HL-60 (cell line): ENCODE measurements at places on chromosomes 6 and 20.

GRCh38 chr6:71886184-71887005, at the start of gene RIMS1:
TSS of gene RIMS1 (plus strand) at chr6:71886550. CDS start at chr6:71887024, 474 bp downstream.
- no peak for DNase-seq

DNA sequence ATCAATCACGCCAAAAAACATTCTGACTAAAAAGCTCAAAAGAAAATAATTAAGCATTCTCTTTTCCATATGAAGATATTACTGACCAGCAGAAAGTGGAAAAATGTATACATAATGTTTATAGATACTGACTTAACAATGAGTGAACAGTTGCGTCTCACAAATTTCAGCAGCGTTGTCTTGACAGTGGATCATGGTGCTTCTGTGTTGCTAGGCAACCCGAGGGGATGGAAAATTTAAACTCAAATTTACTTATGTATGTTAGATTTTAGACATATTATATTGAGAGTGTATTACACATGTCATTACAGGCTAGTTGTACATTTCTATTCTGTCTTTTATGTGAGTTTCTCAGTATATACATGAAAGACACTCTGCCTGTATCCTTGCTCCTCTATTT, 110.2 kb downstream of the LAMA2 start:
- no peak for DNase-seq

DNA sequence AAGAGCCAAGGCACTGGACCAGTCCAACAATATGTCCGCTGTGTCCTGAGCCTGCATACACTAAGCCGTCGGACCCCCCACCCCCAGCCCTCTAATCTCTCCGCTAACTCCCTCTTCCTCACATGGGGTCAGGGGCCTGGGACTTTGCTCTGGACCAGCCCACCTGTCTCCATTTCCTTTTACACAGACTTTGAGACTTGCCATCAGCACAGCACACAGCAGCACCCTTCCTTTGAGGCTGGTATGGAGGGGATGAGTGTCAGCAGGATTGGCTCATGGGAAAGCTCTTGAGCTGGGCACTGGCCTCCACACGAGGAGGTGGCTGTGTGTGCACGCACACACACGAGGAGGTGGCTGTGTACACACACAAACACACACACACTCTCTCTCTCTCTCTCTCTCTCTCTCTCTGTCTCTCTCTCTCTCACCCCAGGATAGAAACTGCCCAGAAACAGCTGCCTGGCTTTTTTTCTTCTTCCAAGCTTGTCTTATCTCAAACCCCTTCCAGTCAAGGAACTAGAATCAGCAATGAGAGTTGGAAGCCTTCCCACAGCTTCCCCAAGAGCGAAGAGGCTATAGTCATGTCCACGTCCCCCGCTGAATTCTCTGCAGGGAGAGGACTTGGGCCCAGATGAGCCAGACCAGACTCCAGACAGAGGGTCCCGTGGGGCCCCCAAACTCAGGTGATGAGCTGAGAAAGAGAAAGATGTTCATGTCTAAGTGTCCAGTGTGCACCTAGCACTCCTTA, 18.6 kb downstream of the SLC9A8 start:
- DNase-seq, result no peak

DNA sequence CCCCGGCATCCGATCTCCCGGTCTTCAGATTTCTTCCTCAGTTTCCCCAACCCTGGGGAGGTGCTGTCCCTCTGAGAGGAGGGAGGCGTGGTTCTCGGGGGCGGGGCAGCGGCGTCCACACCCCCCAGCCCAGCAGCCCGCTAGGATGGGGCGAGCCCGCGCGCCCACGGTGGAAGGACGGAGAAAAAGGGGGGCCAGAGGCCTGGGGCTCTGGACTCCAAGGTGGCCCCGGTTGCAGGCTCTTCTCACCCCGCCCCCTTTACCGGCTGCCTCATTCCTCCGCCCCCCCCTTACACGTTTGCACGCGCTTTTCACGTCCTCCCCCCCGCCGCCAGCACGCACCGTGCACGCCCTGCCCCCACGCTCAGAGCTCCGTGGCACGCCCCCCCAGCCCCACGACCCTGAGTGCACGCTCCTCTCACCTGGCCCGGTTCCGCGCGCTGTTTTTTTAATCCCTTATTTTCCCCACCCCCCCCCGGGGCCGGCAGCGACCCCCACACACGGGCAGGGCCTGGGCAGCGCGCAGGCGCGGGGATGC, 402 bp downstream of the ZBTB12 start:
- peak; percentile 57 for DNase-seq

DNA sequence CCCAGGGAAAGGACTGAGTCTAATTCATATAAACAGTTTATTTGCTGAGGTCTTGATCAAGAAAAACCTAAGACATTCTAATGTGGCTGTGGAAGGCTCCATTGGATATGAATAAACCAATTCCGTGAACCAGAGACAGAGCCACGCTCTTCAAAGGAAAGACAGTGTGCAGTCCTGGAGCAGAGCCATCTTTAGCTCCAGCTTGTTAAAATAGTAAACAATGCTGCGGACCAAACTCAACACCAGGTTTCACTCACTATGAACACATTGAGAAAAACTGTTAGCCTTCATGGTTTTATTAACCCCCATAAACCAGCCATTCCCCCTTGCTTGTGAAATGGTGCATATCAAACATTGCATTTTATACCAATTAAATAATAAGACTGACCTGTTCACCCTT, 61.9 kb downstream of the COL9A1 start:
- no peak for DNase-seq

DNA sequence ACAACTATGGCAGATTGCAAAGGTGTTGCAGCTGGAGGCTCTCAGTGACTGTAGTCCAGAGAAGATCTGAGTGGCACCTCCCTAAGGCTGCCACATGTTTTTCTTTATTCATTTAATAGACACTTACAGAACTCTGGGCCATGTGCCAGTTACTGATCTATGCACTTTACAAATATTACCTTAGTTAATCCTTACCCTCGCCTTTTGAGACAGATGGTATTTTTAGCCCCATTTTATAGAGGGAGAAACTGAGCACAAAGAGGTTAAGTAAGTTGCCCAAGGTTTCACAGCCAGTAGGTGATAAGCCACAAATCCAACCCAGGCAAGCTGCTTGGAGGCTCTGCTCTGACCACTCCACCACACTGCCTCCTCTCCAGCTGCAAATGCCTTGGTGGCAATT, 6.5 kb upstream of the SCRT2 start:
- no peak for DNase-seq

- DNase-seq, result no peak
Measured at GRCh38 chr20:15187612-15188011, 850.2 kb upstream of the FLRT3 start.

DNA sequence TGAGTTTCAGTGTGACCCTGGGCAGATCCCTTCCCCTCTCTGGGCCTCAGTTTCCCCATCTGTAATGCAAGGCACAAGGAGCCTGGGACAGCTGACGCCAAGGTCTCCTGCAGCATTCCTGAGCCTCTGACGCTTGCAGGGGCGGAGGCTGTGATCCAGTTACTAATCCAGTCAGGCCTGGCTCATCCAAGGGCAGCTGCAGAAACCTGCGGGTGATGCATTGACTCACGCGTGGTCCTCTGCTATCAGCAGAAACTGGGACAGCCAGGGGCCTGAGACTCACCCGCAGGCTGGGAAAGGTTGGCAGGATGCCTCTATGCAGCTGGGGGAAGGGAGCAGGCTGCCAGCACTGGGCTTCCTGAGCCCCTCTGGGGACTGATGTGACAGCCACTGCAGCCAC, 65.0 kb upstream of the SIRPA start:
- no peak for DNase-seq

- no peak for DNase-seq
Measured at GRCh38 chr20:17442588-17442987, 88.6 kb downstream of the BFSP1 start.

DNA sequence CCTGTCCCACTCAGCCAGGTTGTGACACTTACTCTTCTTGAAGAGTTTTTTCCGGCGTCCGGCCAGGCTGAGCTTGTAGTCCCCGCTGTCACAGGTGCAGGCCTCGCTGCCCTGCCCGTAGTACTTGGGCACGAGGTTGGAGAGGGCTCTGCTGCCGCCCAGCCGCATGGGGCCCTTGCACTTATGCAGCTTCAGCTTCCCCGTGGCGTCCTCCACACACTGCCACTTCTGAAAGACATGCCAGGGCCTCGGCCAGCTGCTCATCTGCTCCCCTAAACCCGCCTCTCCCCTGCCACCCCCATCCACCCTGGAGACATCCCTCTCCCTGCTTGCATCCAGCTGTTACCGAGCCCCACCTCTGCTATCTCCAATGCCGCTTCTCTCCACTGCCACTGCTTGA, 113.1 kb downstream of the SULF2 start:
- no peak for DNase-seq

DNA sequence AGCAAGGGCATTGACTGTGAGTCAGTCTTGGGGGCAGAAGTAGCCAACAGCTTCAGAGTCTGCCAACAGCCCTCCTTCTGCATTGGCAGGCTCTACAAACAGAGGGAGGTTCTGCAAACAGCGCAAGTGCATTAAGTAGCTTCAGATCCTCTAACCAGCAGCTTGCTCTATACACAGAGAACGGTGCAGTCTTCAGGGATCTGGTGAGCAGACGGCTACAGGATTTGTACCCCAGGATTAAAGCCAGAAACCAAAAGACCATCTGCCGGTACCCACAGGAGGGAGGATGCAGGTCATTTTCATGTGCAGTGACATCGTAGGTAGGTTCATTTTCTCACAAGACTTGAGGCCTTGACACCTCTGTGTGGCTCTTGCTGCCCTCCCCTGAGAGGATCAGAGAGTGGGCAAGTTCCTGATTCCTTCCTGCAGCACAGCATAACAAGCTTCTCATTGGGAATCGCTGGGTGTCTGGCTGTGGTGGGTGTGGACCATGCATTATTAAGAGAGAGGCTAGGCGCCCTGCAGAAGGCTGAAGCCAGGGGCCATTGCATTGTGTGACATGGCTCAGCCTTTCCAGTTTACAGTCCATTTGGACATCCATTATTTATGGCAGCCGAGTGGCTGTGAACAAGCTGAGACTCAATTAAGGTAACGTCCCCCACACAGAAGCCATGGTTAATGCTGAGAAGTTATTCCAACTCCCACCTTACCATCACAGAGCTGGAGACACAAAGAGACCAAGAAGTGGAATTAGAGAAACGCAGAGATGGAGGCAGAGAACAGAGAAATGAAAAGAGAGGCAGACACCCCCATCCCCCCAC, 250.0 kb downstream of the LRFN2 start:
- DNase-seq, result no peak

DNA sequence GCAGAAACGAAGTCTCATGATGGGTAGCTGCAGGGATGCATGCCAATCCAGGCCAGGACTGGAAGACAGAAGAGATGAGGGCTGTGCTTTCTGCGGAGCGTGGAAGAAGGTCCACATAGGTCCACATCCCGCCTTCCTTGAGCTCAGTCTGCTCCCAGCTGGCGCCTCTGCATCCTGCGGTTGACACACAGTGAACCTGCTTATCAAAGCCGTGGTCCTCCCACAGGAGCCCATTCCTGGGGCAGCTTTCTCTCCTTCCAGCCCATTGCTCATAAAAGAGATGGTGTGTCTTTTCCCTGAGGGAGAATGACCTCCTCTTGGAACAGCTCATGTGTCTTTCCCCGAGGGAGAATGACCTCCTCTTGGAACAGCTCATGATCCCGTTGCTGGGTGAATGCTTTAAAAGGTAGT, 225.4 kb downstream of the CDH4 start:
- DNase-seq, result no peak

GRCh38 chr6:166285233-166285632, 23.0 kb downstream of the PRR18 start:
- DNase-seq, result no peak

GRCh38 chr6:139757784-139758183, 383.3 kb upstream of the CITED2 start:
- DNase-seq, result no peak

DNA sequence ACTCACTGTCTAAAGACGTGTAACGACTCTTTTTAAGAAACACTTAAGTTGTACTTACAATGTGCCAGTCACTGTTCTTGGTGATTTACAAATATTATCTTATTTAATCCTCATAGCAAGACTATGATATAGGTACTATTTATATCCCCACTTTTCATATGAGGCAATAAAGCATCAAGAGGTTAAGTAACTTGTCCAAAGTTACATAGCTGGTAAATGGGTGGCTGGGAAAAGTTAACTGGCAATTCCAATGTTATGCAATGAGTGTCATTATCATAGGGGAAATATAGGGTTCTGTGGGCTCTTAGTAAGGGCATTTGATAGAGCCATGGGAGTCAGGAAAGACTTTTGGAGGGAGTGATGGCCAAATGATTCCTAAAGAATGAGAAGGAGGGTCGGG, 21.4 kb upstream of the RIPOR2 start:
- no peak for DNase-seq

DNA sequence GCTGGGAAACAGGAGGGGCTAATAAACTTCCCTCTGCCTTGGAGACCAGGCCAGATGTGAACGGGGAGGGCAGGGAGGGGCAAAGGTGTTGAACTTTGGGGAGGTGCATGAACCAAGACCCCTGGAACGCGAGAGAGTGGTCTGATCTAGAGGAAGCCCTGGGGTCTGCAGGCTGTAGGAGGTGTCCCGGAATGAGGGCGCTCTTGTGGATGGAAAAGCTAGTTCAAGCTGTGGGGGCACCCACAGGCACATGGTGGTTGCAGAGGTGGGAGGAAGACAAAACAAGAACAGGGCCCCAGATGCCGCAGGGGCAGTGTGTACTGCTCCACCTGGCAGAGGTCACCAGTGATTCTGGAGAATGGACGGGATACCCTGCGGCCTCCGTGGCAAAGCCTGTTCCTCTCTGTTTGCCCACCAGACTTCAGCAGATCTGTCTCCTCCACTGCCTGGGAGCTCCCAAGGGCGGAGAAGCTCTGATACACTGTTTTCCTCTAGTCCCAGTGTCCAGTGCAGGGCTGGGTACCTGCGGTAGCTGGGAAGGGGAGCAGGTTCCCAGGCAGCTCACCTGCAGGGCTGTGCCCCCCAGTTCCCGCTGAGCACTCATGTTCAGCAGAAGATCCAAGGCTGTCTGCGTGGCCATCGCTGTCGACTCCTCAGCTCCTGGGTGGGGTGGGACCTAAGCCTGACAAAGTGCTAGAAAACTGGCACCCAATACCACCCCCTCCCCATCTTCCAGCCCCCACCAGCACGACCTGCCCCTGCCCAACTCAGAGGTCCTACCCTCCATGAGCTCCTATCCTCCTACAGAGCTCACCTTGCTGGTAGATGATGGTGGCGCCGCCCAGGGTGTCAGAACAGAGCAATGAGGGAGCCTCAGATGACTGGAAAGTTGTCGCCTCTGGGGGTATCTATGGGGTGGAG, 14.7 kb downstream of the ZNF335 start:
- no peak for DNase-seq

DNA sequence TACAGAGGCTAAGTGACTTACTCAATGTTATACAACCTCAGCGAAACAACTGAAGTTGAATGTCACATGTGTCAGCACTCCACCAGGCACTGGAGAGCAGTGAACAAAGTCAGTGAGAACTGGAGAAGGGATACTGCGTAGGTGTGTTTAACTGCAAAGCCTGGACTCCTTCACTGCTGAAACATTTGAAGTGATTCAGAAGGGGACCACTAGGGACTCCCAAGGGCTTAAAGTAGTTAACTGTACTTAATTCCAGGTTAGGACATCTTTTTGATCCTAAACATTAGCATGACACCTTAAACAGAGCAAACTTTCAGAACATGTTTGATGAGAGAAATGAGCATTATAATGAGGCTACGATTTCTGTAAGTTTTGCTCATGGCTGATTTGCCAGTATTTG, 45.0 kb upstream of the ZBTB24 start:
- DNase-seq, result no peak
